ENCODE measurements at places on chromosomes 1 and 21.

DNA sequence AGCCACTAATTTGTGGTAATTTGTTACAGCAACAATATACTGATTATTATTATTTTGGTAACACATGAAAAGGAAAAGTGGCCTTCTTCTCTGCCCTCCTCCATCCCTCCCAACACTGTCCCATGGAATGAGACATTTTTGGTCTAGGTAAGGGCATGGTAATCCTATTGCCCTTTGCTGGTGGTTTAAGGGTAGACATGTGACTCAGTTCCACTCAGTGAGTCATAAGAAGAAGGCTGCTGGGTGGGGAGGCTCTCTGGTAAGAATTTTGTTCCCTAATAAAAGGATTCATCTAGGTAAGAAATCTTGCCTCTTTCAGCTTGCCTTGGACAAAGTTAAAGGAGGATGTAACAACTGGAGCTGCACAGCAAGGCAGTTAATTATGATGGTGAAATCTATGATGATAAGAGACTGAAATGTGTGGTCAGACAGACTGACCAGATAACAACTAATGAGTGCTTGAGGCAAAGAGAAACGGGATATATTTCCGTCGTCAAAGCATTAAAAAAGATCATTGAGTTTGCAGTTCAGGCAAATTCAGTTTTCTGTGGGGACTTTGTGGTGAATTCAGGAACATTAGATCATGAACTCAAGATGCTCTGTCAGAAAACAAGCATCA lies 232.0 kb upstream of the KCNK2 start:
- no peaks in the 10 kb centered on the region for H3K36me3 ChIP-seq
- no peak overlapping the region for H3K27ac ChIP-seq
- H3K27me3 ChIP-seq, result no peaks in the 10 kb centered on the region

GRCh38 chr1:230135726-230136125 lies 68.7 kb downstream of the GALNT2 start:
- H3K4me1 ChIP-seq, result peaks cover 7% of the 10 kb centered on the region
- H3K4me3 ChIP-seq, result no peak overlapping the region
- DNase-seq, result no peak

- H3K27me3 ChIP-seq, result no peaks in the 10 kb centered on the region
- no peaks in the 10 kb centered on the region for H3K36me3 ChIP-seq
- no peak overlapping the region for H3K4me3 ChIP-seq
Measured at GRCh38 chr1:188642704-188643103, 1814.0 kb downstream of the PLA2G4A start.

- no peak overlapping the region for H3K27ac ChIP-seq
- no peaks in the 10 kb centered on the region for H3K27me3 ChIP-seq
- no peaks in the 10 kb centered on the region for H3K4me1 ChIP-seq
- no peak overlapping the region for H3K4me3 ChIP-seq
- no peaks in the 10 kb centered on the region for H3K36me3 ChIP-seq
Measured at GRCh38 chr1:23616292-23616824, 57.1 kb upstream of the ID3 start.

DNA sequence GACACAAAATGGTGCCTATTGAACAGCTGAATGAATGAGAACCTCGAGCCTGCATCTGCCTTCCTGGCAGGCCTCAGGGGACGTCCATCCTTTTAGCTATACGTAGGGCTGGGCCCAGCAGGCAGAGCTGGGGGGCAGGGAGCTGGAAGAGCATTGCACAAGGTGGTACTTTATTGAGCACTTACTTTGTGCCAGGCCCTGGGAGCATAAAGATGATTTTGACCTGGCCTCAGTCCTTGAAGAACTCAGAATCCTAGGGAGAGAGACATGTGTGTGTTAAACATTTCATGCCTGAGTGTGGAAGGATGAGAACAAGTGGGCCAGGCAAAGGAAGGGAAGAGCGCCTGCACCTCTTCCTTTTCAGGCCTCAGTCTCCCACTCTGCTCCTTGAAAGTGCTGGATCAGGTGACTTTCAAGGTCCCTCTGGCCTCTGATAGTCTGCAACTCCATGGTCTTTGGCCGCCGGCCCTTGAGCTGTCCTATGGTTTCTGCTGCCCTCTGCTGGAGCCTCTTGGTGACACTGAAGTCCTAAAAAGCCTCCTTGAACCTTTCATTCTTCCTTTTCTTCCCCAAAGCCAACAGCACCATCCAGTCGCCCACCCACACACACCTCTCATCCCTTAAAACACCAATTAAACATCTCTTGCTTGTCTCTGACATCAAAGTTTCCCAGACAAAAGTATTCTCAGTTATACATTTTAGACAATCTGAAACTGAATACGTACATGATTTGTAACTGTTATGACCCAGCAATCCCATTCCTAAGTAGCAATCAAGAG lies 3.5 kb upstream of the PEAR1 start:
- no peaks in the 10 kb centered on the region for H3K36me3 ChIP-seq
- peaks cover 3% of the 10 kb centered on the region for H3K27me3 ChIP-seq
- H3K4me3 ChIP-seq, result no peak overlapping the region
- no peak overlapping the region for H3K27ac ChIP-seq
- peak; percentile 79 for DNase-seq

- no peak overlapping the region for H3K4me3 ChIP-seq
- DNase-seq, result no peak
- no peaks in the 10 kb centered on the region for H3K27me3 ChIP-seq
- no peaks in the 10 kb centered on the region for H3K36me3 ChIP-seq
- no peaks in the 10 kb centered on the region for H3K4me1 ChIP-seq
Measured at GRCh38 chr1:202638019-202638700, 72.1 kb downstream of the SYT2 start.

GRCh38 chr1:85681087-85681486 lies 27.1 kb downstream of the ZNHIT6 start:
- no peaks in the 10 kb centered on the region for H3K27me3 ChIP-seq
- H3K36me3 ChIP-seq, result no peaks in the 10 kb centered on the region
- H3K4me3 ChIP-seq, result no peak overlapping the region
- DNase-seq, result no peak
- H3K27ac ChIP-seq, result no peak overlapping the region

GRCh38 chr1:245096311-245097066 lies 58.3 kb upstream of the KIF26B start:
- H3K4me3 ChIP-seq, result no peak overlapping the region
- no peaks in the 10 kb centered on the region for H3K4me1 ChIP-seq
- H3K27ac ChIP-seq, result no peak overlapping the region
- no peaks in the 10 kb centered on the region for H3K27me3 ChIP-seq
- DNase-seq, result no peak
- H3K36me3 ChIP-seq, result no peaks in the 10 kb centered on the region

DNA sequence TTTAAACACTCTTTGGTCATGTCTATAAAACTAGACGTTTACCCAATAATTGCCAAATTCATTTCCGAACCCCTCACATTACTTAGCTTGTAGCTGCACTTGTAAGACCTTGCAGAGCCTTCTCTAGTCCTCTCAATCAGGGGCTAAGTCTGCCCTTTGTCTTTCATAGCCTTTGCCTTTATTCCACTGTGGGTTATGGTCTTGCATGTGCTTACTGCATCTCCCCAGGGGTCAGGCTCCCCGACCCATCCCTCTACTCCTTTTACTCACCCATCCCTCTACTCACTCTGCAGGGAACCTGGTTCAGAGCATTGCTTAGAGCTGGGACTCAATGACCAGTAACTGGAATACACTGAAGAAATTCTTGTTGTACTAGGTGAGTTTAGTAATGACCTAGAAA lies 235.4 kb downstream of the PCP4 start:
- H3K36me3 ChIP-seq, result no peaks in the 10 kb centered on the region
- no peak for DNase-seq
- H3K27me3 ChIP-seq, result no peaks in the 10 kb centered on the region
- H3K27ac ChIP-seq, result no peak overlapping the region
- H3K4me3 ChIP-seq, result no peak overlapping the region

DNA sequence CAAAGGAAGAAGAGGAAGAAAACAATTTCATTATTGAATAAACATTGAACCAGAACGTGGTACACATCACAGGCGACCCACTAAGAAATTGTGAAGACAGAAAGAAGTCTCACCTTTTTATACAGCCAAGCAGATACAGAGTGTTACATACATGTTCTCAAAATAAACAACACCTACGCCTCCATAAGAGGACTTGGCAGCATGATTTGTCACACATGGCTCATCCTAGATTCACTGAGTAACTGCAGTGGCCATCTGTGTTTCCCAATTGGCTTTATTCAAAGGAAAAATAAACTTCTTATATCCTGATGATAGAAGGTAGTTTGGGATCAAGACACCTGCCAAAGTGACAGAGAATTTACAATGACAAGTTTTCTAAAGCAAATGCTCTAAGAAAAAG lies 7.6 kb upstream of the KRTAP19-8 start:
- H3K4me3 ChIP-seq, result no peak overlapping the region
- no peak for DNase-seq
- no peaks in the 10 kb centered on the region for H3K36me3 ChIP-seq

GRCh38 chr1:218755128-218755527 lies 410.0 kb downstream of the TGFB2 start:
- no peaks in the 10 kb centered on the region for H3K36me3 ChIP-seq
- no peaks in the 10 kb centered on the region for H3K27me3 ChIP-seq
- H3K4me1 ChIP-seq, result no peaks in the 10 kb centered on the region
- no peak for DNase-seq
- H3K27ac ChIP-seq, result no peak overlapping the region

DNA sequence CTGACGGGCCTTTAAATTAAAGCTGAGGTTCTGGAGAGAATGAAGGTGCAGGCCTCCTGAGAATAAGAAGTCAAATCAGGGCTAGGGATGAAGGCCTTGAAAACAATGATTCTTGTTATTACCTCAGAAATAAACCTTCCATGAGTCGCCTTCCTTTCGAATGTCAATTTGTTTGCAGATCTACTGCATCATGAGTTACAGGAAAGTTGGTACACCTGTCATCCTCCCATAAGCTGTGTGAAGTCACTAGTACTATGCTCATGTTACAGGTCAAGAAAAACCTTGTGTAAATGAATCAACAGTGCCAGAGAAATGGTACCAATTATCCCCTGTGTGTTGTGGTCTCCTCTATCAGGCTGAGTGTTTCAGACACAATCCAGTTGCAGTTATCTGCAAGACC lies 281.2 kb upstream of the PLXNA2 start:
- H3K27ac ChIP-seq, result no peak overlapping the region
- no peak for DNase-seq
- no peak overlapping the region for H3K4me3 ChIP-seq

Data from pancreas (tissue), 10 donors.